ENCODE measurements at places on chromosomes 3 and 15. TPM values are rescaled to one million over a fixed set of nuclear protein-coding genes. Genes with fewer than 3 reads are reported as not detected.

MYO5C gene
- 40.1 TPM for total RNA-seq

B3GNT5 gene
- 27.1 TPM for total RNA-seq

FANCD2 gene
- total RNA-seq = 4.5 TPM

IQCH gene
- total RNA-seq = 2.1 TPM

FOXB1 gene
- total RNA-seq = not detected

EEF1AKMT4 gene
- 3.2 TPM for total RNA-seq

UROC1 gene
- 0.14 TPM for total RNA-seq

POPDC2 gene
- 53.2 TPM for total RNA-seq

GMPS gene
- total RNA-seq = 36.7 TPM

CTSH gene
- 465 TPM for total RNA-seq

KLHL40 gene
- not detected for total RNA-seq

C15orf40 gene
- 22.3 TPM for total RNA-seq

CHRM5 gene
- not detected for total RNA-seq

GATM gene
- 136 TPM for total RNA-seq

SPESP1 gene
- total RNA-seq = 5.9 TPM

CHRNB4 gene
- not detected for total RNA-seq
